ENCODE measurements at places on chromosomes 7 and 10.

DNA sequence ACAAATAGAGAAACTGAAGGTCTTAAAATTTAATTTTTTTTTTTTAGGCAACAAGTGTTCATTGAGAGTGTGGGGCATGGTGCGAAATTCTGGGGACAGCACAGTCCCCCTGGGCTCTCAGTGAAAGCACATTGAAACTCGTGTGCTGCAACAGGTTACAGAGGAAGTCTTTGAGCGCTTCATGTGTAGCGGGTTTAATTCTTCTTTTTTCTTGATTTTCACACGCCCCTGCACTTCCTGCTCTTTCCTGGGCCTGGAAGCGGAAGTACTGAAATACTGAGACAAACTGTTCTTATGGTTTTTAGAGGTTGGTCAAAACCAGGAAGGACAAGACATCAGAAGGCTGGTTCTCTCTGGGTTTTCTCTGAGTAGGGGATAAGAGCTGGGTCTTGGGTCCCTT is 203.5 kb downstream of the PTEN start:
- peak; percentile 44 for DNase-seq

DNA sequence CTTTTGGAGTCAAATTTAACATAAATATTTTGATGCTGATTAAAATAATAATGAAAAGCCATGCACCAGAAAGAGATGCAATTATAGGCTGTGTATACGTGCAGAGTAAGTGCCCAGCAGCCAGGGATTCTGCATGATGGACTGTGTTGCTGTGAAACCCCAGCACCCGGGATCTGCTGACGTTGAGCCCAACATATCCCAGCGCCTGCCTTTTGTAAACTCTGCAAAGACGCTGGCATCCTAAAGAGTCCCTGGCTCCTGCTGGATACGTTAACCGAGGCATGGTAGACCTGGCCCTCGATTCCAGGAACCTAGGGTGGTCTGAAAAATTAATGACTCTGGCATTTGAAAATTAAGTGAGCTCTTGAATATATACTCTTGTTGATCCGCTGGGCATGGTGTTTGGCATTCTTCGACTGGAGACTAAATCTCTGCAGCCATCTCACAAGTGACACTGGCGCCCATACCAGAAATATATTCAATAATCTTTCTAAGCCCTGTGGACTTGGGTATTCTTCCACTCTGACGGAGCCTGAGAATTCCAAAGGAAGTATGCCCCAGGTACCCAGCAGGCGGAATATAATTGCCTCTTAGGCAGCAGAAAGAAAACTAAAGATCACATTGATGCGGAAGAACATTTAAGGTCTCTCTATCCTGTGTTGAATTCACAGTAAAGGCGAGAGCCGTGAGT is 191.2 kb upstream of the SH2B2 start:
- no peak for DNase-seq

DNA sequence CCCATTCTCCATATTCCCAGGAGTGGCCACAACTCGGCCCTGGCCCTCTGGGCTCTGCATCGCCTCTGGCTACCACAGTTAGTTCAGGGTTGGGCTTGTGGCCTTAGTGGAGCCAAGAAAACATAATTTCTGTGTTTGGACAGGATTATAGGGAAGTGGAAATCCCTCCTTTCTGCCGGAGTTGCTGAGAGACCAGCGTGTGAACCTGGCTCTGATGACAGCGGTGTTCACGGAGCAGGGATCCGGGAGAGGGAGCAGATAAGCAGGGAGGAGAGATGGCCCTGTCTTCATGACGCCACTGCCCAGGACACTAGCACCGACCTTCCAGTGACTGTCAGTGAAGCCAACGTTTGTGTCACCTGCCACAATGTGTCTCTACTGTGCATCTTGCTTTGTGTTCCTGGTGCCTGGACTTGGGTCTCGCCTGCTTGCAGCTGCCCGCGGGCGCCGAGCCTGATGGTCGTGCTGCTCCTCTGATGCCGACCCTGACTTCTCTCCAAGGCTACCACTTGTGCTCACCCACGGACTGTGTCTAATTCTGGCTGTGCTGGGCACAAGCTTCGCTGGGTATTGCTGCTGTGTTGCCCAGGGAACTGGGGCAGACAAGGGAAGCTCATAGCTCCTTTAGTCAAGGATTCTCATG is 67.0 kb upstream of the VIPR2 start:
- DNase-seq = no peak

GRCh38 chr7:112571852-112572607 is 91.2 kb downstream of the LSMEM1 start:
- DNase-seq = no peak

GRCh38 chr10:18099415-18099814 is 40.8 kb upstream of the CACNB2 start:
- DNase-seq = no peak

GRCh38 chr7:18461785-18462467 is 33.6 kb upstream of the HDAC9 start:
- no peak for DNase-seq

- DNase-seq = no peak
Measured at GRCh38 chr7:6432781-6433180, 15.0 kb downstream of the DAGLB start.

DNA sequence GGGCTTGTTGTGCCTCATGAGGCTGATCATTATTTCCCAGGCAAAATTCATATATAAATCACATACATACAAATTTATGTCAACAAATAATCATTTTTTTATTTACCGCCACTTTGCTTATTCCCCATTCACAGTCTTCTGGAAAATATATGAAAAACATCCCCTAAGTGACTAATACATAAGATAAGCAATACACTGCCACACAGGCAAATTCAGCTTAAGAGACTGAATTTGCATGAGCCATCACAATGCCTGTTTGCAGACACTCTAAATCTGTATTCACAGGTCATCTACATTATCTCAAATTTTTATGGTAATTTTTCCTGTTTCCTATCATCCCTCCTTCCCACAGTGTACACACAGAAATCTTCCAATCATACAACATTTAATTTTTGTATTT is 13.2 kb downstream of the OSBPL3 start:
- DNase-seq = no peak

DNA sequence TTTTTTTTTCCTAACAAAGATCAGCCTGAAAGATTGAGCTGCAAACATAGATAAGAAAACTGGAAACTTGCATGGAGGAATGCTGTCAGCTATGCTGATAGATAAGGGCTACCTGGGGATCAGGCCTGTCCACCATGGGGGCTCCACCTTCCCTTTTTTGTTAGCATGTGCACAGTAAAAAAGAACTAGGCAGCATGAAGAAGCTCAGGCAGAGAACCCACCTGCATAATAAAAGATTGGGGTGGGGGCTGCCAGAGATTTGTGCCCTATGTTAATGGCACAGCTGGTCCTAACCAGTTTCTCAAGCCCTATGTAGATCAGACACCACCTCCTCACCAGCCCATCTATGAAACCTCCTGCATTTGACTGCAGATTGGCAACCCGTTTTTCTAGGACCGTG is 45.4 kb upstream of the CACNB2 start:
- no peak for DNase-seq

DNA sequence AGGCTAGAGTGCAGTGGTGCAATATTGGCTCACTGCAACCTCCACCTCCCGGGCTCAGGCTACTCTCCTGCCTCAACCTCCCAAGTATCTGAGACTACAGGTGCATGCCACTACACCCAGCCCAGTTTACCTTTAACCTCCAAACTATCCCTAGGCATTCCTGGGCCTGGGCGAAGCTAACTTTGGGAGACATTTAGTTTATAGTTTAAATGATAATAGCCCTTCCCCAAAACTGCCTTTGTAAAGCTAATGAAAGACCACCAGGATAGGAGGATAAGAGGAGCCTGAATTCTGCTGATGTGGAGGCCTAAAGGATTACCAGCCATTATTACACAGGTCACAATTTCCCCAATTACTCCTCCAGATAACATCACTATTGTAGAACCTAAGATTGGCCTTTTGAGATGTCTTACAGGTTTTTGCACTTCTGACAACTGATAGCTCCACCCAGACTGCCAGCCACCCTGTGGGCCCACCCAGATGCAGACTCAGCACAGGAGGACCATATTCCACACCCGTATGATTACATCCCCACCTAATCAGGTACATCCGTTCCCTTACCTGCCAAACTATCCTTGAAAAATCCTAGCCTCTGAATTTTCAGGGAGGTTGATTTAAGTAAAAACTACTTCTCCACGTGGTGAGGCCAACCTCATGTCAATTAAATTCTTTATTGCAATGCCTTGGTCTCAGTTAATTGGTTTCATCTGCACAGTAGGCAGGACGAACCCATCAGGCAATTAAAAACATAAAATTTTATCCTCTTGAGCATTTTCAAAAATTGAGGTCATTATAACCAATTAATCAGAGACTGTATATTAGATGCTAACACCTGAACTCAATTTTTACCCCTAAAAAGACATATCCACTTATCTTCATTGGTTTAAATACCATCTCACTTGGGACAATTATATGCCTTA is 62.3 kb upstream of the TMEM254 start:
- no peak for DNase-seq

Data from CD4-positive, alpha-beta T cell (primary cell).